ENCODE measurements at places on chromosomes 4 and X.

DNA sequence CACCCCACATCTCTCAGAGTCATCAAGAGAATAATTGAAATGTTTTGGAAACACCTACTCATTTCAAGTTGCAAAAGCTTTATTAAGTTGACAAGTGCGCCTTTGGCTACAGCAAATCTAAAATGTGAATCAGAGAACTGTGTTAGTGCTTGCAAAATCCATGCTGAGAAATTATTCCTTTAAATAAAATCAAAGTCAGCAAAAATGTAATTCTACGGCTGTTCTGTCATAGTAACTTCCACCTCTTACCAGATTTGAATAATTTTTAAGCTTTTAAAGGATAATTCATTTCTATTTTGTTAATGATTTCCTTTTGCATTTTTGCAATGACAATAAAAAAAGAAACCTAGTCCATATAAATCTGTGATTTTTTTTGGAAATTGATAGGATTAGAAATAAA lies 1779.1 kb downstream of the STIM2 start:
- DNase-seq: no peak

DNA sequence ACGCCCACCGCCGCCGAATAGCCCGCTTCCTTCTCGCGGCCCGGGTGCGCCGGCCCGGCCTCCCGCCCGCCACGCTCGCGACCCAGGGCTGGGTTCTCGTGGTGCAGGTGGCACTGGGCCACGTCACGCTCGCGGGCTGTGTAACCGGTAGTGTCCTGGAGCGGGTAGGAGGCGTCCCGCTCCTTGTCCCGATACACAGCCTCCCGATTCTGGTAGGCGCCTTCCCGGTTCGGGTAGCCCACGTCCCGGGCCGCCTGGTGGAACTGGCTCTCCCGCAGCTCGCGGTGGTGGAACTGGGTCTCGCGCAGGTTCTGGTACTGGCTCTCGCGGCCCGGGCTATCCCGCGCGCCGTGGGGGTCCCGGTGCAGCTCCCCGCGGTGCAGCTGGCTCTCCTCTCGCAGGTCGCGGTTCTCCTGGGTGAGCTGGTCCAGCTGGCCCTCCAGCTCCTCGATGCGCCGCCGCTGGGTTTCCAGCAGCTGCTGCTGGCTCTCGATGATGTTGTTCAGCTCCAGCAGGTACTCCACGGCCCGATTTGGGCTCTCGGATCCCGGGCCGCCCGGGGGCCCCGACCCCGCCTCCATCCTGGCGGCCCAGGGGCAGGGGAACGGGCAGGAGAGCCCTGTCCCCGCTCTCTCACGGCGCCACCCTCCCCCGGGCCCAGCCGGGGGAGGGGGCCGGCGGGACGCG lies 39.3 kb upstream of the IQSEC2 start:
- no peak for DNase-seq

DNA sequence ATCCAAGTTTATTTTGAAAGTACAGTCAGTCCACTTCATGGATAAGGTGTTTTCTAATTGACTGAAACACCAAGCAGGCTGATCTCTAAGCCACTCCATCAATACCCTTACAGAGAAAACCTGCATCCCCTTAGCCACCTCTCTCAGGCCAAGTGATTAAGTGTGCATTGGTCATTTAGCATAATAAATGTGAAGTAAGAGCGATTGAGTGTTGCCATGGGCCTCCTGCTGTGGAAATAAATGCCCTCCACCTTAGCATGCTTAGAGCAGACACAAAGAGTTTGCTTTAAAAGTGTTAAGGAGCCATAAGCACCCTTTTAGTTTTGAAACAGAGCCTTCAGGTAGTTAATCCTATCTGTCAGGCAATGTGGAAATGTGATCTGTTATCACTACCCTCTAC lies 386.5 kb downstream of the GPAT3 start:
- DNase-seq: no peak

DNA sequence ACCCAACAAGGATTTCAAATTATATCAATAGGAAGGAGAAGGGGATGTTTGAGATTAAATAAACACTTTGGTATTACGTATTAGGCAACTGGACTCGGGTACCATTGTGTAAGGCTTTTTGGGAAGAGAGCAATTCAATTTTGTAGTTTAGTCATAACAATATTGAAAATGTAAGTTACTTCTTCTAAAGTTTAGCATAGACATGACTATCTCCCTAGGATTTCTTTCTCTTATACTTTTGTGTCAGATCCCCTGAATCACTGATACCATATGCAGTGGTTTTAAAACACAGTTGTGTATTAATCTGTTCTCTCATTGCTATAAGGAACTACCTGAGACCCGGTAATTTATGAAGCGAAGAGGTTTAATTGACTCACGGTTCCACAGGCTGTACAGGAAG lies 123.8 kb upstream of the FAM9C start:
- no peak for DNase-seq

- no peak for DNase-seq
Observed at GRCh38 chr4:7295911-7296660, 103.7 kb downstream of the SORCS2 start.

GRCh38 chr4:111838406-111838930 lies 306.8 kb upstream of the FAM241A start:
- DNase-seq: no peak
